A673 (cell line): ENCODE measurements at places on chromosomes 3 and 15. TPM values are rescaled to one million over a fixed set of nuclear protein-coding genes. Genes with fewer than 3 reads are reported as not detected.

DNA sequence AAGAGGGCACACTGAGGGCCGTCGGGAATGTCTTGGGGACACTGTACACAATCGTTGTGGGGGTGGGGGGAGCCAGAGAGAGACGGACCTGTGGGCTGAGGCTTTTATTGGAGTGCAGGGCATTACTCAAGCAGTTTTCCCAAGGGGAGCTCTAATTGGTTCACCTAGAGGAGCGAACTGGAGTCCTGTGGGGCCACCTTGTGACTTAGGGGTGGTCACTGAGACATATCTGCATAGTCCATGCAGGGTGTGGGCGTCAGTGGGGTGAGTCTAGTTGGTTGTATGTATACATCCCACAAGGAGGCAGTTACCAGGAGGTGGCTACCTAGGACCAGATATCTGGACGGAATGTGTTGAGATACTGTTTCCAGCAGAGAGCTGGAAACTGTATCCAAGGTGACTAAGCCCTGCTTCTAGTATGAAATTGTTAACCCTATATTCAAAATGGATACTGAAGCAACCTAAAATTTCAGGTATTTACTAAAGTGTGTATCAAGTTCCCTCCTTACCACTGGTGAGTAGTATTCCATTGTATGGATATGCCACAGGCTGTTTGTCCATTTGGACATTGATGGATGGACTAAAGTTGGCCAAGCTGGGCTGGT lies 2.6 kb upstream of the PIGZ start:
- no peaks in the 10 kb centered on the region for H3K27me3 ChIP-seq
- H3K36me3 ChIP-seq, result no peaks in the 10 kb centered on the region
- no peak overlapping the region for H3K4me3 ChIP-seq
- no peaks in the 10 kb centered on the region for H3K4me1 ChIP-seq
- H3K27ac ChIP-seq, result no peak overlapping the region

DNA sequence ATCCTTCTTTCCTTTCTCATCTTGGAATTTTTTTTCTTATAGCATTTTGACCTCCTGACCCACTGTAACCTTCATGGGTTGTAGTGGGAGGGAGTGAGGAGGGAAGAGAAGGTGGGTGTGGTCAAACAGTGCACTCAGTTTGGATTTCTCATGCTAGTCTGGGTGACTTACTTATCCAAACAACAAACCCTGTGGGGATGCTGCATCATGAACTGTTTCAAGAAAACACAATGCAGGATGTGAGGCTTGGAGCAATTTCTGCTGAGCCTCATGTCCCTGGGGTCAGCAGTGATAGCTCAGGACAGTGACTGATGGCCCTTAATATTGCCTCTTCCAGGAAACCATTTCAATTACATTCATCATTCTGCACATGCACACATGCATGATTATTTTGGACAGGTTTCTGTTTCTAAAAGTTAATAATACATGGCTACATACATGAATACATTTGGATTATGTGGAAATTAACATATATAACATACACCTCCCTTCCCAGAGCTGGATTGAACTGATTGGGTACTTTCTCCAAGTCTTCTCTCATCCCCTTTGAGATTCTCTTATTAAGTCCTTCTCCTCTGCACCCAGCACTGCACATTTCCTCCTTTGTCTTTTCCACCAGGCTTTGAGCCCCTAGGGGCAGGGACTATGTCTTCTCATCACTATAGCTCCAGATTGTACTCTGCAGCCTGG lies 61.2 kb downstream of the ADAMTSL3 start:
- H3K36me3 ChIP-seq, result no peaks in the 10 kb centered on the region
- H3K4me3 ChIP-seq, result no peak overlapping the region

GRCh38 chr3:46359733-46360493 lies 6.0 kb downstream of the CCR2 start:
- no peak overlapping the region for H3K4me3 ChIP-seq
- DNase-seq, result peak; percentile 57
- H3K4me1 ChIP-seq, result peaks cover 6% of the 10 kb centered on the region
- H3K27me3 ChIP-seq, result peaks cover 10% of the 10 kb centered on the region

DNA sequence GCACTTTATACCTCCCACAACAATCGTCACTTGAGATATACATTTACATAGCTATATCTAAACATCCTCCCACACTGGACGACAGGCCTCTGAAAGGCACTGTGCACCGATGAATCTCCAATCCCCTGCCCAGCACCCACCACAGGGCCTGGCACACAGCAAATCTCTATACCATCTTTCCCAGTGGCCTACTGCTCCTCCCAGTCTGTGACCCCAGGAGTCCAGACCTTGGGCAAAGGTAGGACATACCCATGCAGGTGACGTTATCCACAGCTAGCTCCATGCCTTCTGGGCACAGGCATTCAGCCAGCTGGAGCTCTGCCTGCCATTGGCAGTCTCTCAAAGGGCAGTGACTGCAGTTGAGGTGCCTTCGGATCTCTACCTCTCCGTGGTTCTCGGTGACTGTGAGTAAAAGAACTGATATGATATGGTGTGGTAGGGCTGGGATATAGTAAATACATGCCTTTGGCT lies 5.8 kb downstream of the LTK start:
- H3K27ac ChIP-seq, result no peak overlapping the region
- no peak for DNase-seq
- H3K36me3 ChIP-seq, result no peaks in the 10 kb centered on the region
- peaks cover 6% of the 10 kb centered on the region for H3K4me1 ChIP-seq
- H3K27me3 ChIP-seq, result peaks cover 11% of the 10 kb centered on the region
- H3K4me3 ChIP-seq, result no peak overlapping the region

- no peaks in the 10 kb centered on the region for H3K27me3 ChIP-seq
- no peaks in the 10 kb centered on the region for H3K4me1 ChIP-seq
- no peaks in the 10 kb centered on the region for H3K36me3 ChIP-seq
- H3K27ac ChIP-seq, result no peak overlapping the region
- no peak overlapping the region for H3K4me3 ChIP-seq
These were observed 63.5 kb downstream of the CHST2 start for GRCh38 chr3:143182866-143183664.

GRCh38 chr3:30135190-30135589 lies 471.2 kb upstream of the TGFBR2 start:
- no peaks in the 10 kb centered on the region for H3K36me3 ChIP-seq
- H3K4me3 ChIP-seq, result no peak overlapping the region
- no peak for DNase-seq
- H3K27me3 ChIP-seq, result no peaks in the 10 kb centered on the region
- H3K27ac ChIP-seq, result no peak overlapping the region
- H3K4me1 ChIP-seq, result peaks cover 16% of the 10 kb centered on the region

AHSG gene
- total RNA-seq, result 3.2 and 4.9 TPM in 2 replicates

- no peak overlapping the region for H3K27ac ChIP-seq
- no peaks in the 10 kb centered on the region for H3K27me3 ChIP-seq
- H3K36me3 ChIP-seq, result no peaks in the 10 kb centered on the region
- no peak for DNase-seq
These were observed 29.1 kb upstream of the ATP13A5 start for GRCh38 chr3:193407688-193408087.

CELSR3 gene
- total RNA-seq, result 1.2 and 2.1 TPM in 2 replicates

DNA sequence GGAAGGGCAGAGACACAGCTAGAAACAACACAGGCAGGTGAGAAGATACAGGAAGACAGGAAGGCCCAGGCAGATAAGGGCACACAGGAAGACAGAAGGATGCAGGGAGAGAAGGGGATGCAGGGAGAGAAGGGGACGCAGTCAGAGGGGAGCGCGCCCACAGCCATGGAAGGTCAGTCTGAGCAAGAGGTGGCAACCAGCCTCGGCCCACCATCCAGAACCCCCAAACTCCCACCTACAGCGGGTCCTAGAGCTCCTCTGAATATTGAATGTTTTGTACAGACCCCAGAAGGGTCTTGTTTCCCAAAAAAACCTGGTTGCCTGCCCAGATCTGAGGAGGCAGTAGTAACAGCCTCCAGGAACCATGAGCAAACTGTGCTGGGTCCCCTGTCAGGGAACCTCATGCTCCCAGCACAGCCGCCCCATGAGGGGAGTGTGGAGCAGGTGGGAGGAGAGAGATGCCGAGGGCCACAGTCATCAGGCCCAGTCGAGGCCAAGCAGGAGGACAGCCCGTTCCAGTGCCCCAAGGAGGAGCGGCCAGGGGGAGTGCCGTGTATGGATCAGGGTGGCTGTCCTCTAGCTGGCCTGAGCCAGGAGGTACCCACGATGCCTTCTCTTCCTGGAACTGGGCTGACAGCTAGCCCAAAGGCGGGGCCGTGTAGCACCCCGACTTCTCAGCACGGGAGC lies 27.6 kb upstream of the SLC28A1 start:
- DNase-seq, result no peak
- no peak overlapping the region for H3K4me3 ChIP-seq
- no peaks in the 10 kb centered on the region for H3K36me3 ChIP-seq
- no peak overlapping the region for H3K27ac ChIP-seq
- no peaks in the 10 kb centered on the region for H3K27me3 ChIP-seq

GRCh38 chr3:67401921-67402320 lies 252.5 kb downstream of the SUCLG2 start:
- DNase-seq, result no peak
- no peaks in the 10 kb centered on the region for H3K36me3 ChIP-seq
- H3K27ac ChIP-seq, result no peak overlapping the region
- no peaks in the 10 kb centered on the region for H3K27me3 ChIP-seq

GRCh38 chr15:100464256-100464655 lies 64.5 kb downstream of the CERS3 start:
- H3K27me3 ChIP-seq, result no peaks in the 10 kb centered on the region
- H3K27ac ChIP-seq, result no peak overlapping the region
- no peak overlapping the region for H3K4me3 ChIP-seq
- no peaks in the 10 kb centered on the region for H3K4me1 ChIP-seq
- H3K36me3 ChIP-seq, result no peaks in the 10 kb centered on the region
- no peak for DNase-seq

DNA sequence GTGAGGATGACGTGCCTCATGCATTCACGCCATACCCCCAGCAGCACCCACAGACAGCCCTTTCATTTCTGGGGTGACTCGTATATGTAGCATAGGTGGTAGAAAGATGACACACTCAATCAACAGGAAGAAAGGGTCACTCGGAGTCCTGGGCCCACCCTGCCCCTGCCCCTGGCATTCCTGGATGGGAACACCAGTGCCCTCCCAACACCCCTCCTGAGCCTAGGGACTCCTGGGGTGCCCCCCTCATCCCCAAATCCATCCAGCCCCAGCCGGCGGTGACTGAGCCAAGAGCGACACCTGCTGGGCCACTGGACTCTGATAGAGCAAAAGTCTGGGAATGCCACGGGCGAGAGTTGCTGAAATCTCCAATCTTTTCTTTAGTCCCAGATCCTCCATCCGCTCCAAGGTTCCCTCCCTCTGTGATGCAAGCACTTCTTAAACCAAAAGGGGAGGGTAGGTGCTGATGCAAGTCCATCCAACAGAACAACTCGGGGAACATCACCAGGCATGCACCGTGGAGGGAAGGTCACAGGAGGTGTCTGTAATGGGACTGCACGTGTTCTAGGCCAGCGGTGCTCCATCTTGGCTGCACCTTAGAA lies 31.1 kb downstream of the ACAN start:
- H3K4me1 ChIP-seq, result no peaks in the 10 kb centered on the region
- DNase-seq, result peak; percentile 39
- H3K27ac ChIP-seq, result no peak overlapping the region
- H3K27me3 ChIP-seq, result no peaks in the 10 kb centered on the region
- H3K36me3 ChIP-seq, result no peaks in the 10 kb centered on the region
- H3K4me3 ChIP-seq, result no peak overlapping the region

ADAMTSL3 gene
- 0.95 and 2.3 TPM in 2 replicates for total RNA-seq

- no peaks in the 10 kb centered on the region for H3K27me3 ChIP-seq
- H3K4me1 ChIP-seq, result peaks cover 23% of the 10 kb centered on the region
- no peak overlapping the region for H3K4me3 ChIP-seq
- DNase-seq, result peak; percentile 86
- H3K27ac ChIP-seq, result peak overlapping the region; percentile 65
- H3K36me3 ChIP-seq, result no peaks in the 10 kb centered on the region
These were observed 29.4 kb downstream of the LYSMD4 start for GRCh38 chr15:99703603-99704443.

DNA sequence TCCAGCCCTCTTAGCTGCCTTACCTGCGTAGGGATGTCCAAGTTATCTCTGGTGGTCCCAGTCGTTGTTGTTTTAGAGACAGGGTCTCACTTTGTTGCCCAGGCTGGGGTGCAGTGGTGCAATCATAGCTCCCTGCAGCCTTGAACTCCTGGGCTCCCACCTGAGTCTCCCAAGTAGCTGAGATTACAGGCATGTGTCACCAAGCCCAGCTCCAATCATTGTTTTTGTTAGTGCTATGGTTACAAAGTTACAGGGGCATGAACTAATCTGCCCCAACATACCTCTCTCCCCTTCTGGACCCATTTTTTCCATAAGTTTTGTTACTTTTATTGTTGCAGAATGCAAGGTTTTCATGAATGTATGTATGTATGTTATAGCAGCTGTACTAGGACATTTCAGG lies 54.7 kb downstream of the CTDSPL2 start:
- H3K36me3 ChIP-seq, result peaks cover 24% of the 10 kb centered on the region
- no peak overlapping the region for H3K4me3 ChIP-seq
- H3K4me1 ChIP-seq, result peaks cover 7% of the 10 kb centered on the region
- no peak for DNase-seq
- H3K27me3 ChIP-seq, result no peaks in the 10 kb centered on the region

ZNF620 gene
- 6.0 and 7.9 TPM in 2 replicates for total RNA-seq

EPHA6 gene
- total RNA-seq, result not detected in 2 replicates

GRCh38 chr3:129796146-129796545 lies 97.4 kb downstream of the TMCC1 start:
- H3K36me3 ChIP-seq, result no peaks in the 10 kb centered on the region
- H3K27ac ChIP-seq, result no peak overlapping the region
- DNase-seq, result no peak
- no peaks in the 10 kb centered on the region for H3K27me3 ChIP-seq
- H3K4me1 ChIP-seq, result peaks cover 24% of the 10 kb centered on the region

DNA sequence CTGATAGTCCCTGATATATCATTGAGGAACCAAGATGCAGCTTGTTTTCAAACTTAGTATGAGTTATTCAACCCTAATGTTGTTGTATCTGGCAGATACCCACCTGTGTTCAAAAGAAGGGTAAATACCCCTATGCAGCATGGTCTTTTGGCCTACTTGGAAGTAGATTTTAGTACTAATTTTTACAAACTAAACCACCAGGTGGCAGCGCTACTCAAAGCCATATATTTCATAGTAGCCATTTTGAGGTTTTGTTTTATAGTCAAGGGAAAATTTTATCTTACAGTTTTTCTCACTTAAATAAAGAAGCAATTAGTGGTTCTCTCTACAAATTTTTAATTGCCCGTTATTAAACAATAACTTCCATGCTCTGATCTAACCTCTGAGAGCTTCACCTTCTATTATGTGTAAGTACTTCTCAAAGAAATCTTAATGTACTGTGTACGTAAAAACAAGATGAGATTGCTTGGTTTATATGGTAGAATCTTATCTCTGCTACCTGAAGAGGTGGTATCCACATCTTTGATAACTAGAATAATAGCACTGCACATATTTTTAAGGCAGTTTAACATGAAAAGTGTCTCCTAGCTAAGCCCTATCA lies 31.5 kb upstream of the MLF1 start:
- H3K4me3 ChIP-seq, result no peak overlapping the region
- no peaks in the 10 kb centered on the region for H3K27me3 ChIP-seq
- H3K27ac ChIP-seq, result no peak overlapping the region
- peak; percentile 59 for DNase-seq
- no peaks in the 10 kb centered on the region for H3K4me1 ChIP-seq

AMT gene
- total RNA-seq, result 1.3 and 2.1 TPM in 2 replicates

CHL1 gene
- not detected in 2 replicates for total RNA-seq

- no peak overlapping the region for H3K4me3 ChIP-seq
- no peaks in the 10 kb centered on the region for H3K36me3 ChIP-seq
- H3K4me1 ChIP-seq, result no peaks in the 10 kb centered on the region
- no peak overlapping the region for H3K27ac ChIP-seq
- no peaks in the 10 kb centered on the region for H3K27me3 ChIP-seq
These were observed 36.8 kb downstream of the MUC4 start for GRCh38 chr3:195774917-195775316.

ZBTB11 gene
- 21.7 and 22.4 TPM in 2 replicates for total RNA-seq
